Effector CD4-positive, alpha-beta T cell (primary cell): ENCODE measurements at places on chromosomes 4 and X.

DNA sequence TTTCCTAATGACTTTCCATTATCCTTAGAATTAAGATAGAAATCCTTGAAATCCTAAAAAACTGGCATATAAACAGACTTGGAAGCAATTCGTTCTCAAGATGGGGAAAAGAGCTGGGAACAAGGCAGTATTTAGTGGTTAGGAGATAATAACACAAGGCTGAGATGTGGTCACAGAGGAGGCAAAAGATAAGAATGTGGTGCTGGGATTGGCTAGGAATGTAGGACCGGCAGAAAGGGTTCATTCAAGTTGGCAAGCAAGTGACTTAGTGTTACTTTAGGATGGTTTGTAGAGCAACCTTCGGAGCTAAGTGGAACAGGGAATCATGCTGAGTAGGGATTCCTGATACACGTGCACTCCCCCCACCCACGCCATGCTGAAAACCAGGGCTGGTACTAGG lies 121.9 kb upstream of the RPS6KA3 start:
- no peak for DNase-seq

DNA sequence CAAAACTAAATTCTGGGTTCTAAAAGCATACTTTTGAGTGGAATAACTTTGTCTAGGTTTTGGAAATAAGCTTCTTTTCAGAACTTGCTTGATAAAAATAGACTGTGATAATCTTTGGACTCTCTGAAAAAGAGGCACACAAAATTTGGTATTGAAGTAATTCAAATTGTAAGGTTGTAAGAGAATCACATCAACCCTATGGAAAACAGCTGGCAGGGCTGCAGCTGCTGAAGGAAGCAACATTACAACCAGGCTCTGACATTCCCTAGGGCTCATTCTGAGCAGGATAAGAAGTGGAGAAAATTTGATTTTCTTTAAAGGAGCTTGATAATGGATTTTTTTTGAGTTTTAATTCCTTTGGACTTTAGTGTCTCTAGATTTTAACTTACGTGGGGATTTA lies 147.6 kb downstream of the FSTL5 start:
- no peak for DNase-seq

GRCh38 chr4:78922207-78922606 lies 17.0 kb downstream of the PAQR3 start:
- no peak for DNase-seq

DNA sequence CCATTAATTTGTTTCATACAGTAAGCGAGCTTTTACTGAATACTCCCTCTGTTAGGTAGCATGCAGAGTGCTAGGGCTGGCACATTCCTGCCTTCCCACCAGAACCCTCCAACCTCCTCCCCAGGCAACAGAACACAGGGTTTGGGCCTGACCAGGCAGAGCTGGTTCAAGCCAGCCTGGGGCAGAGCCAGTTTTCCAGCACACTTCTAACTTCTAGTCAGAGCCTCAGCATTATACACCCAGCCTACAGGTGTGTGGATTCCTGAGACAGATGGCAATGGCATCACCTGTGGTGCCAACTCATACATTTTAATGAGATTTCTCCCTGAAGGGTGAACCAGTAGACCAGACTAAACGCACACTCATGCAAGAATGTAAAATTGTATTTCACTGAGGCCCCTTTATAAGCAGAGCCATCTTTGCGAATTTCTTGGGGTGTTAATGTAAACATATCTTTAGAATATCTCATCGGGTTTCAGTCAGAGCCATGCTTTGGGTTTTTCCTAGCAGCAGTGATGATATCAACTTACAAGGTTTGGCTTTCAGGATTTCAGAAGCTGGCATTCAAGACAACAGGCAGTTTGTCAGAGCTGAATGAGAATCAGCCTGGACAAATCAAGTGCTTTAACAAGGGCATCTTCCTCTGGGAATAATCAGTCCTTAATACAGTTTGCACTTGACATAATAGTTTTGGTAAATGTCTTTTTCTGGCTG lies 92.0 kb downstream of the GATB start:
- no peak for DNase-seq

DNA sequence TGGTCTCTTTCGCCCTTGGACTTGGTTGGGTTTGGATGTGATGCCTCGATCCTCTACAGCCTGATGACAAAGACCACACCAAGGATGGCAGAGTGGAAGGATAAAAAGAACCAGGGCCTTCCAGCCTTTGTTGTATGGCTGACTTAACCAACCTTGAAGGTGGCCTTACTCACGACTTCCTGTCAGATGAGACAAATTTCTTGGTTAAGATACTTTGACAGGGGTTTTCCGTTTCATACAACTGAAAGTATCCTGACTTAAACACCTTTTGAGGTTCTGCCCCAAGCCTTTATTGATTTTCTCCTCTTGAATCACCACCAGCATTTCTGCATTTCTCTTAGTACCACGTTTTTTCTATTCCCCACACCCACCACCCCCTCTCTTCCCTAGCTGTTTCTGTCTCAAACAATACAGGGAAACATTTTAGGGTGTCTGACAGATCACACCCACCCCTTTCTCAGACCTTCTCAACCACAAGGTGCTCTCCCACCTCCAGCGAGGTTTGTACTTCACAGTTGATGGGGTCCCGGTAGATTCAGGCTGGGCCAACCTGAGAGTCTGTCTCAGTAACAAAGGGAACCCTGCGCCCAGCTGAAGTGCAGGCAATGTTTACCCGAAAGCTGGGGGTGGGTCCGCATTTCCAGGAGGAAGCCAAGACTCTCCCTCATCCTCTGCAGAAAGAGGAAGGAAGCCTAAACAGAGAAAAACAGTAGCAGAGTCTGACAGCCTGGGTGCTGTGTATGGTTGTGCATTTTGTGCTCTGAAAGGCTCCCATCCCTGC lies 5.0 kb upstream of the TSPAN5 start:
- peak; percentile 54 for DNase-seq

DNA sequence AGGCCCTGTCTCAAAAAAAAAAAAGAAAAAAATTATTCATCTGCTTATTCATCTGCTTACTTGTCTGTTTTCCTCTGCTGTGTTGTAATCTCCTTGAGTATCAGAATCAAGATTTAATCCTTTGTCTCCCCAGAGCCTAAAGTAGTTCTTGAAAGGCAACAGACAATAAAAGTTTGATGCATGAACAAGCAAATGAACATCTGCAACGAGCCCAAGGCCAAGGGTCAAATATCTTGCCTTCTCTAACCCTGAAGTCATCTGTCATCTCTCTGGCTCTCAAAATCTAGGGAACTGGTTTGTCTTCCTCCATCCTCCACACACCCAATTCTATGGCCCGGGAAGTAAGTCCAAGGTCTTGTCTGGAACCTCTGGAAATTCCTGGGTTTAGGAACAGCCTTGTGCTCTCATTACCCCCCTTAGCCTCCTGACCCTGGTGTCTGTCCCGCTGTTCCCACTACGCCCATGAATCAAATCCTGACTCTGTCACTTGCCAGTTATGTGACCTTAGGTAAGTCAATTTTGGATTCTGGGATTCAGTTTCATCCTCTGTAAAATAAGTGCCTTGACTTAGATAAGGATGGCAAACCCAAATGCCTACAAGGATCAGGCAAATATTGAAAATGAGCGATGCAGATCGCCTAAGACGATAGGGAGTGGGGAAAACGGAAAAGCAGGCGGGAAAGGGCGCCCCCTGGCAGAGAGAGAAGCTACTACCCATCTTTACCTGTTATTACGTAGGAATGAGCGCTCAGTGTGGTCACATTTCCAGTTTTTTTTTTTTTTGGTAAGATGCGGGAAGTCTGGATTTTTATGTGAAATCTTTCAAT lies 102.7 kb upstream of the DHX15 start:
- no peak for DNase-seq

DNA sequence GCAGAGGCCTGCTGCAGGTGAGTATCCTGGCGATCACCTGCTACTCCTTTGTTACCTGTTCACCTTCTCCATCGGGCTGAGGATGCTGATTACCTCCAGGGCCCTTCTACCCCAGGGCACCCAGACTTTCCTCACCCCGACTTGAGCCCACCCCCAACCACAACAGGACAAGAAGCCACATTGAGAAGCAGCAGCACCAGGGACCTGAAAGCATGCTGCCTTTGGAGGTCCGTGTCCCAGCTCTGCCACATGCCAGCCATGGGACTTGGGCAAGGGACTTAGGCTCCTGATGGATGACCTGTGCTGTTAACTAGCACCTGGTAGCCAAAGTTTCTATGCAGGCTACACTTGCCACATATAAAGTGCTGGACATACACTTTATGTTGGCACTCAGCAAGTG lies 89.7 kb downstream of the CPZ start:
- DNase-seq, result no peak

GRCh38 chr4:7414046-7414445 lies 20.7 kb downstream of the PSAPL1 start:
- DNase-seq, result no peak

GRCh38 chr4:142226014-142226413 lies 589.6 kb downstream of the IL15 start:
- no peak for DNase-seq

- no peak for DNase-seq
Observed at GRCh38 chrX:148867596-148867995, 367.2 kb downstream of the AFF2 start.

DNA sequence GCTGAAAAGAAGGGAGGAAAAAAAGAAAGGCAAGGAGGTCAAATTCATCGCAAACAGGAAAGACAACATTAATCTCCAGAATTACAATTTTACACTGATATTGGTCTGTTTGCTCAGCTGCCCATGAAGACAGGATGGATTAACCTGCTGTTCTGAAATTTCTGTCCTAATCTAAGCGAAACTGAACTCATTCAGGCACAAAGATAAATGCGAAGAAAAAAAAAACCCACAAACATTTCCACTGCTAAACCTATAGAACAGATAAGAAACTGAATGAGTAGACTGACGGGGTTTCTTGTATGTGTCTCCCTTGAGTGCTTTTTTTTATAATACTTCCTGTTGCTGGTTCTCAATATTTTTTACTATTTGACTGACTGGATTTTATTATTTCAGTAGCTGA lies 251.8 kb upstream of the FTHL17 start:
- DNase-seq, result no peak

- DNase-seq, result no peak
Observed at GRCh38 chr4:151603377-151603776, 157.4 kb downstream of the GATB start.
